NT2/D1 (cell line): ENCODE measurements at places on chromosomes 3 and 15.

DNA sequence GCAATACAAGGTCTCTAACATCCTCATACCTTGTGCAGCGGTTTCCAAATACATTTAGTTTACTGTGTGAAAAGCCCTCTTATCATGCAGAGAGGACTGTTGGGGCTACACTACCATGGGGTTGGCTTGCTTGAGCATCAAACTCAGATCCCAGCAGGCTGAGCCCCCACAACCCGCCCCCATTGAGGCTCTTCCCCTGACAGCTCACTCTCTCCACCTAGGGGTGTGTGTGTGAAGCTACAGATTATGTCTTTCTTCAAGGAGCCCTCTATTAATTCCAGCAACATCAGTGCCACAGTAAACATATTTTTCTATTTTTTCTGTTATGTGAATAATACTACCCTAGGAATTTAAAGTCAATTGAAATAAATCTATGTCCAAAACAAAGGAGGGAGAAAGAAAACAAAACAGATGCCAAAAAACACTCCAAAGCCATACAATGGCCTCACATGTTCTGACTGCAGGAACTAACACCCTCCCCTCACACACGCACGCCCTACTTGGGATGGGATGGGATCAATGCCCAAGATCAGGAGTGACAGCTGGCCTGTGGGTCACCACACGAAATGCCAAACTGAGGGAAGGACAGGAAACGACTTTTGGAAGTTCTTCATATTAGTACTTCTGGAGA lies 14.7 kb downstream of the TM4SF4 start:
- DNase-seq, result peak; percentile 20

GRCh38 chr3:154105218-154105975 lies 15.8 kb upstream of the ARHGEF26 start:
- no peak for DNase-seq

- no peak for DNase-seq
Observed at GRCh38 chr3:43641306-43642114, 19.7 kb upstream of the ANO10 start.

DNA sequence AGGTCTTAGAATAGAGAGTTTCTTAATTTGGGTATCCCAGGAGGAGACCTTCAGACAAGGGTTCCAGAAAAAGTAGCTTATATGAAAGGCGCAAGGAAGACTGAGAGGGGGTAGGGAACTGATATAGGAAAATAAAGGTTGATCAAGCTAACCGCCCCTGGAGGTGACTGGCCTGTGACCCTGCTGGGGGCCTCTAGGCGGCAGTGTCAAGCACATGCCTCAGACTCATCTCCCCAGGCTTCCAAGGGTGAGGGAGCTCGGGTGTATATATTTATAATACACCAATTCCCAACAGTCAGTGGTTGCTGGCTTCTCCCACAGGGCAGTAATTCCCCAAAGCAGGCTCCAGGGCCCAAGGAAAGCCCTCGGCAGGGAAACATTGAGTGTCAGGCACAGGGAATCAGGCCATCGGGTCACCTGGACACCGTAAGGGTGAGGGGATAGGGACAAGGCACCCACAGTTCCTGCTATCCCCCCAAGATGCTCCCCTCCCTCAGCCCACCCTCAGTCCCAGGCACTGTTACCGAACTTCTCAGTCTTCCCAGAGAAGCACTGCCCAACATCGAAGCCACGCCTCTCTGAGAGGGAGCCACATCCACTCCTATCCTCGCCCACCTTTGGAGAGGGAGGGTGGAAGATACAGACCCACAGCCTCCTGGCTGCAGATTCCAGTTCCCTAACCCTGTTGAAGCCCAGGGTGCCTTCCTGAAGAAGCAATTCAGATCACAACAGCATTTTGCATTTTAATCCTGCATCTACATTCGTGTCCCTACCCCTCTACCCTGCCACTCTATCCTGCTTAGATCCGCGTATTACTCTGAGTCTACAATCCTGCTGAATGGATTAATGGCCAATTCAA lies 19.5 kb upstream of the CAV3 start:
- DNase-seq, result peak; percentile 47

DNA sequence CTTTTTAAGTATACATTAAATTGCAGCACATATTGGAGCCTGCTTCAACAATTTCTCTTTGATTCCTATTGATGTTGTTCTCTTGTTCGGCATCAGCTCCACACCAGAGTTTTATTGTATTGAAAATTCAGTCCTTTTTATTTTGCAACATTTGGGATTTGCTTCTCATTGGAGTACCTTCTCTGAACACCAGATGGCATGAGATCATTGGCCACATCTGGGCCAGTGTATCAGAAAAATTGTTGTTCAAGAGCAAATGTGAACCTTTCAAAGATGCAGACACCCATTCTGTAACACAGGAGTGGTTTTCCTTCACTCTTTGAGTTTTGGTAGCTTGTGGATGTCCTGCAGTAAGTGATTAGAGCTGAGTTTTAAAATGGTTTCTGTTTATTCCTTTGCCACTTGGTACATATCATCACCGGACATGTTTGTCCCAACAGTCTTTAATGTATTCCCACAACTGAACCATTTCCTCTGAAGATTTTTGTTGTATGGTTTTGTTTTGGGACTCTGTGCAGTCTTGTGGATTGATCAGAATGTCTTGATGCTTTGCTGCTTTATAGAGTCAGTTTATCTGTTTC lies 96.1 kb downstream of the MCTP2 start:
- no peak for DNase-seq

DNA sequence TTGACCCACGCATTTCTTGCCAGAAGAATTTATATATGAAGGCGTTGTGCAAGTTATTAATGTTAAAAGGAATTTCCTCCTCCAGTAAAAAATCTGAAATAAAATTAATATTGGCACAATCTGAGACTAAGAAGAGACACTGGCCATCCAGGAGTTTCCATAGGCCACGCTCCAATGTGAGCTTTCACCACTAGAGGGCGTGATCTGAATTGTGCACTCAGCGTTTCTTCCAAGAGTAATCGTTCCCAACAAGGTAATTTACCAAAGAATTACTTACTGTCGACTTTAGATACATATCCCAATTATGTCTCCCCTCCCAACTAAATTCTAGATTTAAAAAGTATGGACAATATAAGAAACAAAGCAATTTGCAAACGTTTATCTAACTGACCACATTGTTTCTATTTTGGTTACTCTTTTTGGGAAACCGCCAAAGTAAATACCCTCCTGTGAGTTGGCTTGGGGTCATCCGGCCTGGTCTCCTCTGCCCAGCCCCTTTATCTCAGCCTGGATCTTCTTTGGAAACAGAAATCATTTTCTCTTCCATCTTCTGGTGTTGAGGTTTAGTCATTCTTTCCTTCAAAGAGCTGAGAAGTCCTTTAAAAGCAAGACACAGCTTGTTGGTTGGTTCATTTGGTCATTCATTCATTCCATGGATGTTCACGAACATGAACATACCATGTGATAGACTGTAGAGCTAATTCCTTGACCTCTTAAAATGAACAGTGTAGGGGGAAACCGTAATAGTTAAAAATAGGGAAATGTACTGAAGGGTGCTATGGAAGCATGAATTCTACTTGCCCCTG lies 26.2 kb downstream of the POLR2M start:
- no peak for DNase-seq

- no peak for DNase-seq
Observed at GRCh38 chr15:43253431-43254403, 13.0 kb downstream of the TGM5 start.

- peak; percentile 27 for DNase-seq
Observed at GRCh38 chr3:25962255-25962654, 172.4 kb downstream of the OXSM start.

DNA sequence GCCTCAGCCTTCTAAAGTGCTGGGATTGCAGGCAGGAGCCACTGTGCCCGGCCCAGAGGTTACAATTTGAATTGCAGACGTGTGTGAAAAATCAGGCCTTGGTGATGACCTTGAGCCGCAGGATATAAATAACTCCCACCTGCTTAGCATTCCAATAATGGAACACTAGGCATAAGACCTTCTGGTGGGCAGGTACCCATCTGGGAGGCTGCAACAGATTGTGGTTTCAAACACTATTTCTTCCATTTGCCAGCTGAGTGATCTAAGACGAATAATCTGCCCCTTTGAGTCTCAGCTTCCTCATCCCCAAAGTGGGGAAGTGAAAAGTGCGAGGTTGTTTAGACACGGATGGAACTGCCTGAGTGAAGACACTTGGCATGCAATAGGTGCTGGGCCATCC lies 47.7 kb upstream of the HERC1 start:
- no peak for DNase-seq

DNA sequence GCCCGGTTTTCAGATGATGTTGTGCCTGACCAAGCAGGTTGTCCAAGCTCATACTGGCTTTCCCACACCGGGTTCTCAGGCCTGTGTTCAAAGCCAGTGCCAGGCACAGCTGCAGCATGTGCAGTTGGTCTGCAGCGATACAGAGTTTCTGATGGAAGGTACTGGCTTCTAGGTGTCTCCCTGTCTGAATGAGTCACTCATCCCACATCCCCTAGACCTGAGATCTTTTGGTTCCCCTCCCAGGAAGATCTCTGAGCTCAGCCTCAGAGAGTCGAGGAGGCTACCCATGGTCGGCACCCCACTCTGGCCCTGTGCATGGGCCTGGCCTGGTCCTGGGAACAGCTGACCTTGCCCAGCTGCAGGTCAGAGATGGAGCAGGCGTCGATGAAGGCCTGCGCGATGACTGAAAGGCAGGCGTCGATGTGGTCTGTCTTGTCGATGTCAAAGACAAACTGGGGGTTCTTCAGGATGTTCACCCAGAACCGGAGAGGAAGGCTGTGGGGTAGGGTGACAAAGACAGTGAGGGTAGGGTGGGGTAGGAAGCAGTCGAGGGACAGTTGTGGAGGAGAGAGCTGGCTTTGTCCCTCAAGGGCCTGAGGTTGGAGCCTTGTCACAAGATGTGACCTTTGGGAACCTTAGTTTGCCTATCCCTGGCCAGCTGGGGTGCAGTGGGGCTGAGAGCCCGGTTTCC lies 15.3 kb downstream of the H1-8 start:
- DNase-seq, result no peak

DNA sequence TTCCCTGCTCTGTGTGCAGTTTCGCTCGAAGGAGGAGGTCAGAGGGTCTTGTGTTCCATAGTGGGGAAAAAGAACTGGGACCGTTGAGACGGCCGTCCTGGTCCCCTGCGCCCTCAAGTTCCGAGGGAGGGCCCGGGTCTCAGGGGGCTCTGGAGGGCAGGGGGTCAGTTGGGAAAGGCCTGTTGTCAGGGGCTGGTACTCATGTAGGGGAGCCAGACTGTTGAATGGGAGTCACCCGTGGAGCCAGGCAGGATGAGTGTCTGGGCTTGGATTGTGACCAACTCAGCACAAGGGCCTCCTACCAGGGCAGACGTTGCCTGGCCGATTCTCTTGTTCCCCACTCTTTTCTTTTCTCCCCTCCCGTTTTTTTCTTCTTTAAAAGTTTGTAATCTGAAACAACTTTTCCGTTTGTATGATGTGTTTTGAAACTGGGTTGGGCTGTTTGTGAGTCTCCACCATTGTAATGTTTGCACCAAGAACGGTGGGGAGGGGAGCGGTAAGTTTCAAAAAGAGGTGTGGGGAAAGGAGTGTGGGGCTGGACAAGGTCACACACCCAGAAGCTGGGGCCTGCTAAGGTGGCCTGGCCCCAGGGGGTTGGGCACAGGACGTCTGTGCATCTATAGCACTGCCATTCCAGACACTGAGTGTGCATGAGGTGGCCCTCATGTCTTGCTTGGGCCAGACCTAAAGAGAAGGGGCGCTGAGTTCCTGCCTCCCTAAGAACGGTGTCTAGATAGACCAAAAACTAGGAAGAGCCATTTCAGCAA lies 1.1 kb downstream of the CMTM7 start:
- DNase-seq, result no peak

DNA sequence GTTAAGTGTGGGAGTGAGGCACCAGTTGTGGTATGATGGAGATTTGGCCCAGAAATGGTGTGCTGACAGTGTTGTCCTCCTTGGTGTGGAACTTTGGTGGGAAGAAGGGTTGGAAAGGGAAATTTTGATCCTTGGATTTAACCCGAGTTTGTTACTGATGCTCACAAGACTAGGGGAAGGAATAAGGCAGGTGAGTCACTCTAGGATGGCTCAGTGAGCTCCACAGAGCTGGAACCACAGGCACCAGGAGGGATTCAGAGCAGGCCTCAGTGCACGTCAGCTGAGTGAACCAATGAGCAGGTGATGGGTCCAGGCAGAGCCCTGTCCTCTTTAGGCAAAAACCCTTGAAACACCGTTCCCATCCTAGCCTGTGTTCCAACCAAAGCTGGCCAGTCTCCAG lies 11.4 kb downstream of the CHRD start:
- DNase-seq, result no peak

- DNase-seq, result no peak
Observed at GRCh38 chr3:147130461-147130860, 275.9 kb downstream of the ZIC4 start.

GRCh38 chr3:126493739-126494138 lies 18.0 kb upstream of the ZXDC start:
- no peak for DNase-seq

DNA sequence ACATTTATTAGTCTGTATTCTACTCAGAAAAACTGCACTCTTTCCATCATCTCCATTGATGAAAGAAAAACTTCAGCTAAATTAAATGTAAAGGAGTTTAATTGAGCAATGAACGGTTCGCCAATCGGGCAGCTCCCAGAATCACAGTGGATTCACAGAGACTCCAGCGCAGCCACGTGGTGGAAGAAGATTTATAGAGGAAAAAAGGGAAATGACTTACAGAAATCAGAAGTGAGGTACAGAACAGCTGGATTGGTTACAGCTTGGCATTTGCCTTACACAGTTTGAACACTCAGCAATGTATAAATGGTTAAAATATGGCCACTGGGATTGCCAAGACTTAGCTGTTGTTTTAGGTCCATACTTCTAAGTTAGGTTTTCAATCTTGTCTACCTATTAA lies 2.8 kb upstream of the SUCLG2 start:
- DNase-seq, result no peak

- no peak for DNase-seq
Observed at GRCh38 chr15:89837134-89837829, 22.6 kb upstream of the ANPEP start.

DNA sequence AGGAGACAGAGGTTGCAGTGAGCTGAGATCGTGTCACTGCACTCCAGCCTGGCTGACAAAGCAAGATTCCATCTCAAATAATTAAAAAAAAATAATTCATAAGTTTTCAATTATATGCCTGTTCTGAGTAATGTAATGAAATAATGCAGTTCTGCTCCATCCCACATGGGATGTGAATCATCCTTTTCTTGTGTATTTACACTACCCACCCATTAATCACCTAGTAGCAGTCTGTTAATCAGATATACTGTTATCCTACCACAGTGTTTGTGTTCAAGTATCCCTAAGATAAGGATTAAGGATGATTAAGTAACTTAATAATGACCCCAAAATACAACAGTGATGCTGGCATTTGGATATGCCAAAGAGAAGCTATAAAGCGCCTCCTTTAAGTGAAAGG lies 38.8 kb downstream of the PIGB start:
- DNase-seq, result no peak

GRCh38 chr3:10149226-10149625 lies 7.6 kb downstream of the VHL start:
- no peak for DNase-seq

- DNase-seq, result no peak
Observed at GRCh38 chr15:47383801-47384200, 333.5 kb upstream of the SEMA6D start.
